ENCODE measurements at places on chromosomes 11 and 22.

- H3K4me3 ChIP-seq, result no peak overlapping the region
- no peak for DNase-seq
- peaks cover 19% of the 10 kb centered on the region for H3K27me3 ChIP-seq
- no peaks in the 10 kb centered on the region for H3K36me3 ChIP-seq
These were observed 39.2 kb downstream of the MCHR1 start for GRCh38 chr22:40718250-40719204.

- H3K27ac ChIP-seq, result no peak overlapping the region
- no peak overlapping the region for H3K4me3 ChIP-seq
- peaks cover 38% of the 10 kb centered on the region for H3K36me3 ChIP-seq
- no peak for DNase-seq
- H3K27me3 ChIP-seq, result no peaks in the 10 kb centered on the region
These were observed 98.7 kb downstream of the RNF169 start for GRCh38 chr11:74847395-74847794.

- DNase-seq, result no peak
- H3K36me3 ChIP-seq, result no peaks in the 10 kb centered on the region
- no peak overlapping the region for H3K4me3 ChIP-seq
These were observed 691.6 kb upstream of the ANO5 start for GRCh38 chr11:21501245-21501644.

DNA sequence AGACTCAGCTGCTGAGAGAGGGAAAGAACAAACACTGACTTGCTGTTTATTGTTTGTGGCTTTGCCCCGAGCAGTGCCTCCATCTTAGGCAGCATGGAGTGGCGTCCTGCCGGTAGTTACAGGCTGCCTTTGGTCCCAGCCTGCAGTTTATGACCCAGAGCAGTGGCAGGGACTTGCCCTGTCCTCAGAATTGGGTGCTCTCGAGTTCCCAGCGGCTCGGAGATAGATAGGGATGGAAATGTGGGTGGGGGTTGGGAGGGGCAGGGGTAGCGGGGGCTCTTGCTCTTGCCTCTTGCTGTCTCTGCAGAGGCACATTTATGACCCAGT, 3.1 kb downstream of the ALX4 start:
- H3K4me1 ChIP-seq, result peaks cover 27% of the 10 kb centered on the region
- H3K4me3 ChIP-seq, result peak overlapping the region; percentile 35
- H3K27me3 ChIP-seq, result peaks cover 89% of the 10 kb centered on the region
- no peak overlapping the region for H3K27ac ChIP-seq

DNA sequence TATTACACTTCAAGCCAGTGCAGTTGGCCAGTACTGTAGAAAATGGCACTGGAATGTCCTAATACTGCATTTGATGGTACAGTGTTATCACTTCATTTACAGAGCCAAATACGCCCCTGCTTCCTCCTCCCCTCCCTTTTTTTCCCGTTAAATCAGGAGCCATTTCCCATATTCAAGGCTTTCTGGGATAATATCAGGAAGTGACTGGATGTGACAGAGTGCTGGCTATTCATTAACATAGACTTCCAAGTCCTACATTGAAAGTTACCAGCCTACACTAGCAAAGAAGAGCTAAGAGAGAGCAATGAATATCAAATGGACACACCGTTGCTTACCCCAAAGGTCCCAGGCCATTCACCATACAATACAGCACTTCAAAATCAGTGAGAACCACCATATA, 32.1 kb upstream of the ABCC8 start:
- H3K27me3 ChIP-seq, result peaks cover 28% of the 10 kb centered on the region
- no peak for DNase-seq
- H3K36me3 ChIP-seq, result no peaks in the 10 kb centered on the region
- no peak overlapping the region for H3K4me3 ChIP-seq
- H3K27ac ChIP-seq, result no peak overlapping the region
- H3K4me1 ChIP-seq, result no peaks in the 10 kb centered on the region

DNA sequence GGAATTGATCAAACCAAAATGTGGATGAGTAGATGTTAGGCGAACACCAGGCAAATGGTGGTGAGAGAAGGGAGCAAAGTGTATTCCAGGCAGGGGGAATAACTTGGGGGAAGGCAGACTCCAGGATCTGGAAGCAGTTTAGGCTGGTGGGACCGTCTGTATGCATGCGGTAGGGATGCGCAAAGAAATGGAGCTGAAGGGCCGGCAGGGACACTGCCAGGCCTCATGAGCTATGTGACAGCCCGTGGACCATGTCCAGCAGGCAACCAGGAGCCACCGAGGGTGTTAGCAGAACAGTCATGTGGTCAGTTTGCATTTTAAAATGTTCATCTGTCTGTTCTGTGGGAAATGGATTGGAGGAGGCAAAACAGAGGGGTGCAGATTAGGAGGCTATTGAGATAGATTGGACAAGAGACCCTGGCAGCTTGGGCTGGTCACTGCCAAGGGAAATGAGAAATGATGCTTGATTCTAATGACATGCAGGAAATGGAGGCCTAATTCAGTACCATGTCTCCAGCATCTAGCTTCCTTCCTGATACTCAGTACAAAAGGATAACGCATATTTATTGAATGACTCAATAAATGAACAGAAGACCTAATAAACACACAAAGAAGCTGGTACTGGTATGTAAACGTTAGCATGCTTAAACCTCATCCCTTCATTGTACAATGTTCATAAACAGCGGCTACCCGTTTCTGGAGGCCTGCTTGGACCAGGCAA, 412.4 kb downstream of the BUD13 start:
- H3K4me3 ChIP-seq, result no peak overlapping the region
- DNase-seq, result no peak
- H3K4me1 ChIP-seq, result no peaks in the 10 kb centered on the region
- H3K36me3 ChIP-seq, result no peaks in the 10 kb centered on the region
- no peaks in the 10 kb centered on the region for H3K27me3 ChIP-seq

GRCh38 chr22:19892925-19893324, 38.3 kb upstream of the GNB1L start:
- H3K27ac ChIP-seq, result peak overlapping the region; percentile 63
- H3K4me1 ChIP-seq, result peaks cover 30% of the 10 kb centered on the region
- no peak for DNase-seq
- no peak overlapping the region for H3K4me3 ChIP-seq

- H3K27me3 ChIP-seq, result peaks cover 2% of the 10 kb centered on the region
- H3K4me3 ChIP-seq, result no peak overlapping the region
- no peak for DNase-seq
- no peaks in the 10 kb centered on the region for H3K4me1 ChIP-seq
- H3K36me3 ChIP-seq, result no peaks in the 10 kb centered on the region
These were observed 223.8 kb downstream of the BLID start for GRCh38 chr11:121892131-121892681.

DNA sequence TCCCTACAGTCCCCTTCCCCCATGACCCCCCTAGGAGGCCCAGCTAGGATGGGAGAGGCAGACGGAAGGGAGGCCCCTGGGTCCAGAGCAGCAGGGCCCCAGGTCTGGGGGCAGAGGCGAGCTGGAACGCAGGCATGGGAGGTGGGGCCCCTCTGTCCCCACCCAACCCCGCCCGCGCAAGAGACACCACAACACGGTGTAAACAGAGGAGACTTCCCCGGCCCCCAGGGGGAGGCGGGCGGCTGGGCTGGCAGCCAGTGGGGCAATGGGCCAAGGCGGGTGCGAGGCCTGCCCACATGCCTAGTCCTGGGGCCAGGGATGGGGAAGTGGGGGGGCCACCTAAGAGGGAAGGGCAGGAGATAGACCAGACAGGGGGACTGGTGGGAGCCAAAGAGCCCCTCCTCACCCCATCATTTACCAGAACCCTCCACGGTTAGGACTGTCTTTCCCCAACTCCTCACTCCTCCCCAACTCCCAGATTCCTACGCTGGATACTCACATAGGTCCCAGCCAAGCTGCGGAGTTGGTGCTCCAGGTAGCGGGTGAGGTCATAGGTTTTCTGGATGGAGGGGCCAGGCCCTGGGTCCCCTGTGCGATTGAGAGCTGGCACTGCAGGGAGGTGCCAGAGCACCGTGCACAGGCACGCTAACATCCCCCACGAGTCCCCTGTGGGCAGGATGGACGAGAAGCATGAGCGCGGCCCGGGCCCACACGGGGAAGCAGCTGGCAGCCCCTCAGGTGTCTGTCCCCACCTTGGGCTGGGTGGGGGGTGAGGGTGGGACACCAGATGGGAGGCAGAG, 6.2 kb downstream of the CLCF1 start:
- H3K4me1 ChIP-seq, result peaks cover 38% of the 10 kb centered on the region
- no peak overlapping the region for H3K4me3 ChIP-seq
- peaks cover 9% of the 10 kb centered on the region for H3K36me3 ChIP-seq
- peaks cover 58% of the 10 kb centered on the region for H3K27me3 ChIP-seq
- DNase-seq, result no peak
- no peak overlapping the region for H3K27ac ChIP-seq

GRCh38 chr11:116835042-116835772, 2.2 kb downstream of the APOA1 start:
- H3K4me3 ChIP-seq, result peak overlapping the region; percentile 50
- H3K36me3 ChIP-seq, result no peaks in the 10 kb centered on the region
- H3K27ac ChIP-seq, result no peak overlapping the region
- H3K4me1 ChIP-seq, result peaks cover 6% of the 10 kb centered on the region

DNA sequence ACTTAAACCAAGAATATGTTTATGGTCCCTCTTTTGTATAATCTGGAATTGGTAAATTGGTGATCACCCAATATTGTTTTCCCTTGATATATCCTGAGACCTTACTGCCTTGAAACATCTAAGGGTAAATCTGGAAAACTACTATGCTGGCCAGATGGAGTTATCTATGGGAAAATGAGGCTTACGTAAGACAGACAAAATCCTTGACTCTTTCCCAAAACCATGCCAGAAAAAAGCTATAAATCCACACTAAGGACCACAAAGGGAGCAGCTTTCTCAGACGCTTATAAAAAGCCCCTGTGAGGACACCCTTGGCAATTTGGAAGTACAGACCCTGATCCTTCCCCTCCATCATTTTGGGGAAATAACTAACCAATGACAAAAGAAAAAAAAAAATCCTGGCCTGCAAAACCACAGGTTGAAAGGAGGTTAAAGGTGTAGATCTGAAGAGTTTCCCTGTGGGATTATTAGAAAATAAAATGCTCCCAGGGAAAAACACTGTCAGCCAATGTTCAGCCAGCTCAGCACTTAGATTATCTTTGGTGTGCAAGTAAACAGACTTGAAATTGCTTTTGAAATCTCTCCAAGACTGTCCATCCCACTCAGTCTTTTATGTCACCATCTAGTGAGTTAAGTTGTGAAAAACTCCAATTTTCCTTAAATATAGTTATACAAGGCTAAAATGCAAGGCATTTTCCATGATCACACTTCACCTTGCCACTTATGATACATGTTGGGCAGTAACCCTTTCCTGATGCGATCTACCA, 6.6 kb upstream of the AMBRA1 start:
- no peak overlapping the region for H3K27ac ChIP-seq
- no peak for DNase-seq
- H3K4me3 ChIP-seq, result no peak overlapping the region

- H3K4me3 ChIP-seq, result no peak overlapping the region
- H3K27me3 ChIP-seq, result no peaks in the 10 kb centered on the region
- no peak for DNase-seq
- peak overlapping the region; percentile 33 for H3K27ac ChIP-seq
These were observed 69.1 kb downstream of the FCHSD2 start for GRCh38 chr11:73072935-73073481.

GRCh38 chr11:72406540-72407527, 27.5 kb downstream of the CLPB start:
- H3K27me3 ChIP-seq, result no peaks in the 10 kb centered on the region
- H3K27ac ChIP-seq, result no peak overlapping the region
- H3K36me3 ChIP-seq, result no peaks in the 10 kb centered on the region
- H3K4me1 ChIP-seq, result peaks cover 4% of the 10 kb centered on the region

GRCh38 chr22:46012881-46013281, 35.9 kb upstream of the WNT7B start:
- no peak for DNase-seq
- H3K4me1 ChIP-seq, result peaks cover 4% of the 10 kb centered on the region
- no peak overlapping the region for H3K4me3 ChIP-seq
- no peaks in the 10 kb centered on the region for H3K36me3 ChIP-seq
- no peak overlapping the region for H3K27ac ChIP-seq

- no peak for DNase-seq
- no peaks in the 10 kb centered on the region for H3K27me3 ChIP-seq
- H3K36me3 ChIP-seq, result no peaks in the 10 kb centered on the region
- no peaks in the 10 kb centered on the region for H3K4me1 ChIP-seq
- no peak overlapping the region for H3K27ac ChIP-seq
- H3K4me3 ChIP-seq, result no peak overlapping the region
These were observed 173.1 kb upstream of the API5 start for GRCh38 chr11:43138621-43139140.

GRCh38 chr11:64776875-64777274, 1.5 kb downstream of the SF1 start:
- H3K27me3 ChIP-seq, result no peaks in the 10 kb centered on the region
- H3K4me1 ChIP-seq, result peaks cover 62% of the 10 kb centered on the region
- peak overlapping the region; percentile 84 for H3K4me3 ChIP-seq

DNA sequence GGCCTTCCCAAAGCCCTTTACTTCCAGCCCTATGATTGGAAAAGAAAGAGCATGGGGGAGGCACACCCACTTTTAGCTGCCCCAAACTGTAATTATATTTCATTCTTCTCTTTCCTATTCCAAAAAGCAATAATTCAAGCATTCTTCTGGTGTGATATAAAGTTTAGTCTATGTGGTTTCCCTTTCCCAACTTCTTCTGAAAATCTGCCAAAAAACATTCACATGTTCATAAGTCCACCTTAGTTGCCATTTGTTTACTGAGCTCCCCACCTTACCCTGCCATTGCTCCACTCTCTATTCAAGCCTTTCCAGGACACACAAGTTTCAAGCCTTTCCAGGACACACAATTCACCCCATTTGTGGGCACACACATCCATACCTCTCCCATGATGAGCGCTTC, 111.6 kb upstream of the BMAL1 start:
- no peaks in the 10 kb centered on the region for H3K36me3 ChIP-seq
- no peak overlapping the region for H3K4me3 ChIP-seq
- H3K4me1 ChIP-seq, result no peaks in the 10 kb centered on the region
- DNase-seq, result no peak
- no peak overlapping the region for H3K27ac ChIP-seq

GRCh38 chr11:116072601-116073410, 568.6 kb upstream of the CADM1 start:
- no peaks in the 10 kb centered on the region for H3K36me3 ChIP-seq
- H3K4me3 ChIP-seq, result no peak overlapping the region
- peaks cover 5% of the 10 kb centered on the region for H3K27me3 ChIP-seq
